COLO829 (cell line): ENCODE measurements at places on chromosomes 2 and 18.

GRCh38 chr2:17574406-17575073 is 34.0 kb downstream of the VSNL1 start:
- DNase-seq = no peak

GRCh38 chr2:220224691-220225543 is 597.5 kb downstream of the SLC4A3 start:
- peak; percentile 17 for DNase-seq

GRCh38 chr18:14098428-14098827 is 33.8 kb downstream of the ZNF519 start:
- no peak for DNase-seq

DNA sequence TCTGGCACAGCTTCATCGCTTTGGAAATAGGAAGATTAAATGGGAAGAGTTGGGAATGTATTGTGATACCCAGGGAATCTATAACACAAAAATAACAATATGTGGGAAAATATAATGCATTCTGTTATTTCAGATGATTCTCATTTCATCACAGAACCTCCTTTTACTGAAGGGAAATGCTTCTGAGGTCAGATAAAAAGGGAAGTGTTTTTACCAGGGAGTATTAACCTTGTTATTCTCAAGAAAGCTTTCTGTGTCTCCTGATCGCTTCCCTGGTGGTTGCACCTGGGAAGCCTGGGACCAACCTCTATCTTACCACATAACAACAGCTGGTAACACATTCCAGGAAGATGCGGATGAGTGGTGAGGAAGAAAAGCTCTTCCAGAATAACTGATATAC is 47.2 kb downstream of the SCG2 start:
- no peak for DNase-seq

DNA sequence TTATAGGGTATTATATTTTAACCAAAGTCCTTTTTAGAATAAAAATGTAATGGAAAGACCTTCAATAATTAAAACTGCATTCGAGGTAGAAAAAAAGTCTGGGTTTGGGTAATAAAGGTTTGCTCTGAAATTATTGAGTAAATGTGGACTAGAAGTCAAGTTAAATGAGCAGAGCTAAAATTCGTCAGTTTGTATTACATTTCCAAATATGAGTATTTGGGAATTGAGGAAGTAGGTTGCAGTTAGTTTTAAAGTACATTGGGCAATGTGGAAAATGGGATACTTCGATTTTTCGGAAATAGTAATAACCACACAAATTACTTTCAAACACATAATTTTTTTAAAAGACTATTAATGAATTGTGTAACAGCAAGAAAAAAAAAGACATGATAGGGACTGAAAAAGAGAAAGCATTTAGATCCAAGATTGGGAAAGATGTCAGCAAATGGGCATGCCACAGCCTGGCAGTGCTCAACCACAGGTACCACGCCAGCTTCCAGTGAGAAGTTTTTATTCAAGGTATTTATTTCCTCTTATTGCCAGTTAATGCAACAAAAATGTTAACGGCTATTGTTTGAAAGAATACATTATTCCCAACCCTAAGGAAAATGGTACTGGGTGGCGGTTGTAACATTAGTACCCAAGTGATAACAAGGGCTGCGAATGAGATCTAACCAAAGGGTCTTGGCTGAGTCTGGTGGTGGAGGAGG is 50.0 kb downstream of the TTC39C start:
- no peak for DNase-seq

DNA sequence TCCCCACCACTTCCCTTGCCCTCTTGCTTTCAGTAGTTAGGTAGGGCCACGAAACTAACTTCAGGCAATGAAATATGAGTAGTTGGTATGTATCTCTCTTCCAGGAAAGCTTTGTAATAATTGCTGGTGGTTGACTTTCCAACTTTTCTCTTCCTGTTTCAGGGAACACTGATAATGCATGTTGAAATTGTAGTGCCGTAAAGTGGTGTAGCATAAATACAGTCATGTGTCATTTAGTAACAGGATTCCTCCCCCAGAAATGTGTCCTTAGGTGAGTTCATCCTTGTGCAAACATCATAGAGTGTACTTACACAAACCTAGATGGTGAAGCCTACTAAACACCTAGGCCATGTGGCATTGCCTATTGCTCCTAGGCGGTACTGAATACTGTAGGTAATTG is 429.2 kb downstream of the PID1 start:
- DNase-seq = no peak

- no peak for DNase-seq
Measured at GRCh38 chr2:221166292-221166691, 405.8 kb downstream of the EPHA4 start.

- no peak for DNase-seq
Measured at GRCh38 chr2:212078103-212078502, 460.5 kb downstream of the ERBB4 start.

DNA sequence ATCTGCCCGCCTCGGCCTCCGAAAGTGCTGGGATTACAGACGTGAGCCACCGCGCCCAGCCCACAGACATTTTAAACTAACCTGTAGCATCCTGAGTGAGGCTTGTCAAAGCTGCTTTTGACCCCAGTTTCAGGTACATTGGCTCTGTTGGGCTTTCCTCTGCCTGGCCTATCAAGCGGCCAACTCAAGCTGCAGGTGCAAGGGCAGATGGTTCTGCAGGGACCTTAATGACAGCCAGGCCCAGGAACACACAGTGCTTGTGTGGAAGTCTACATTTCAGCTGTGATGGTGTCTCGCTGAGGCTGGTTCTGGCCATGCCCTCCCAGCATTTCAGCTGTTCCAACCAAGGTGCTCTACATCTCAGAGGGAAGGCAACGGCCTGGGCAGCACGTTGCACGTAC is 18.4 kb downstream of the INPP4A start:
- DNase-seq = no peak

DNA sequence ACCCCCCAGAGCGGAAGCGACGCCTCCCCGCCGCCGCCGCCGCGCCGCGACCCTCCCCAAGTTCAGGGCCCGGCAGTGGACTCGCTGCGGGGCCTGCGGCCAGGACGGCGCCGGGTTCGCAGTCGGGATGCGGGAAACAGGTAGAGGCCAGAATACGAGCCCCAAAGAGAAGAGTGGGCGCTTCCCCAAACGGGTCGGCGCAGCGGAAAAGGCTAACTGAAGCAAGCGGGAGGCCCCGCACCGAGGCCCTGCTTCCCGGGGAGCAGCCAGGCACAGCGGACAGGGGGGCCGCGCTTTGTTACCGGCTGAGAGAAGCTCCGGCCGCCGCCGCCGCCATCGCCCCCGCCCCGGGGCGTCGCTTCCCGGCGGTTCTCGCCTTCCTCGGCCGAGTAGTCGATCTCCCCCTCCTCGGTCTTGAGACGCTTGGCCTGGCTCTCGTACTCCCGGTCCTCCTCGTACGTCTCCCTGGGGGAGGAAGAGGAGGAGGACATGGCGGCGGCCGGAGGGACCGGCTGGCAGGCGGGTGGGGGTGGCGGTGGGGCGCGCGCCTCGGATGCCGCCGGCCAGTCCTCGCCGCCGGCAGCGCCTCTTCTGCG is 494 bp downstream of the HNRNPLL start:
- no peak for DNase-seq

GRCh38 chr2:244547-244946 is 19.3 kb downstream of the SH3YL1 start:
- no peak for DNase-seq

DNA sequence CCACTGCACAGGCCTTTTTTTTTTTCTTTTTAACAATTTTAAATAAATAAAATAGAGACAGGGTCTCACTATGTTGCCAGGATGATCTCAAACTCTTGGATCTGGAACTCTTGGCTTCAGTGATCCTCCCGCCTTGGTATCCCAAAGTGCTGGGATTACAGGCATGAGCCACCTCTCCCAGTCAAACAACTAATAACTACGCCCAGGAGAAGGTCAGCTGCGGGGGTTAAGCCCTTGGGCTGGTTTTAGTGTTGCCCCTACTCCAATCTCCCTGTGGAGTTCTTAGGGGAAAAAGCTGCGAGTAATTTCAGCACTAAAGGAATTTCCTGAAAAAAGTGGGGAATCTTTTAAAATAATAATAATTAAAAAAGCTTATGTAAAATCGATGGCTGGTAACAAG is 96.4 kb upstream of the XPO1 start:
- DNase-seq = no peak

GRCh38 chr2:198168651-198169050 is 364.3 kb downstream of the PLCL1 start:
- DNase-seq = no peak

DNA sequence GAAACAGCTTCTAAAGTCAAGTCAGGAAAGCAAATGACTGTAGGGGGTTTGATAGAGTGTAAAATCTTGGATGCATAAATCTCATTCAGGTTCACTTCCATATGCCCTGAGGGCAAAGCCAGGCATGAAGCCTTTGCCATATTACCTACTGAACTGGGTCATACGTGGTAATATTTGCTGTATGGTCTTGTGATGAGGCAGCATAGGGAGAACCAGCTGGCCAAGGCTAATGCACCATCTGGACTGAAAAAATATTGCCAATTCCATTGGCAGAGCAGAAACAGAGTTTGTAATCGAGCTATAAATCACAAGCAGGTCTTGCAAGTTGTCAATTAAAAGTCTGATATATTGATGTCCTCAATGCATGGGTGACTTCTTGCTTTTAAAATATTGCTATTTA is 243.8 kb downstream of the ERBB4 start:
- no peak for DNase-seq

DNA sequence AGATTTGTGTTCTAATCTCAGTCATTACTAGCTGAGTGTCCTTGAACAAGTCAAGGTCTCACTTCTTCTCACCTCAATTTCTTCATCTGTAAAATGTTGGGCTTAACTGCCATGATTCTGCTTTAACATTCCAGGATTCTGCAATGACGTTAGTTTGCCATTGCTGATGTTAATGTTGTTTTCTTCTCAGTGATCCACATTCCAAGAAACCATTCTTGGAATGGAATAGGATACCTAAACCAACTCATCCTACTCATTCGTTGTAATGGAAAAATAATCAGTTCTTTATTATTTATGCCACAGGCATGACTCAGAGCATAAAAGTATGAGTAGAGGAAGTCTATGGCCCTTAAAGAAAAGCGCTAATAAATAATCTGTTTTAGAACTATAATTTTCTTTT is 140.2 kb upstream of the ETAA1 start:
- DNase-seq = no peak

DNA sequence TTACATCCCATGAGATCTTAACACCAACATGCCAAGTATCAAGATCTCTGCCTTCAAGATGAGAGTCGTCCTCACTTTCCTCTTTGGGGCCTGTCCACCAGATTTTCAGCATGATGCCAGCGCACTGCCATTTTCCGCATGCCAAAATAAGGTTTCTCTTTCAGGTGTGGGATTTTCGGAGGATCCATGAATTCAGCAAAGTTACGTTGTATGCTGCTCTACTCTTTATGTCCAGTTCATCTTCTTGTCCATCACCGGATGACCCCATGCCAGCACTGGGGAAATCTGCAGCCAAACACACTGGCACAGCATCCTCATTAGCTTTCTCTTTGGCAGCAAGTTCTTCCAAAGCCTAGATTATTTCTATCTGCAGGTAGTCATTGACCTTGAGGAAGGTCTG is 4.9 kb upstream of the HAAO start:
- DNase-seq = no peak

- no peak for DNase-seq
Measured at GRCh38 chr2:156753766-156754165, 317.6 kb downstream of the GPD2 start.

DNA sequence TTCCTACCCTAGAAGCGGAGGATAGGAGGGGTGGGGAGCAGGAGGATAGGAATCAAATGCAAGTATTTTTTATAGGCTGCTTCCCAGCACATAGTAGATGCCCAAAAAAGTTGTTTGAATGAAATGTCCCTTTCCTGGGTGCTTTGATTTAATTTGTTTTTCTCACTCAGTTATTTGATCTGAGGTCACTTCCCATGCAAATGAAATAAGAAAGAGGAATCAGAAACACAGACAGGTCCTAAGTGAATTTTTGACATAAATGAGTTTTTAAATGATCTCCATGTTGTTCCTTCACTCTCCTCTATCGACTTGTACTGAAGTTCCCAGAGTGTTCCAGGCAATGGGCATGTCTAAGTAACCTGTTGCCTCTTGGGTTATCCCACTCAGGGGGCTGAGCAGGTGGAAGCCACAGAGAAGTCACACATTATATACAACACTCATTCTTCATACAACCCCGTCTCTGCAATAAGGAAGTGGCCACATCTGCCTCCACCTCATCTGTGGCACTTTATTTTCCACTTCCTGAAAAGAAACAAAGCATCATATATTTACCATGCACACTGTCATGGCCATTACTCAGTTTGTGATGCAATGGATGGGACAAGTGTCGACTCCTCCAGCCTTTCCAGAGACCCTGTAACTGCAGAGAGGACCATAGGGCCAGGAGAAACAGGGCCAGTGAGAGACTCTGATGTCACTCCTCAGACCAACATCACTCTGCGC is 81.9 kb upstream of the ZNF397 start:
- DNase-seq = no peak

GRCh38 chr2:207748993-207749392 is 20.7 kb downstream of the FZD5 start:
- no peak for DNase-seq

- DNase-seq = no peak
Measured at GRCh38 chr18:9706081-9706935, 1.8 kb upstream of the RAB31 start.

GRCh38 chr2:127094509-127095366 is 12.2 kb downstream of the BIN1 start:
- DNase-seq = no peak

- DNase-seq = no peak
Measured at GRCh38 chr2:212974692-212975091, 176.7 kb downstream of the IKZF2 start.

GRCh38 chr2:207184348-207184747 is 18.6 kb upstream of the KLF7 start:
- no peak for DNase-seq

DNA sequence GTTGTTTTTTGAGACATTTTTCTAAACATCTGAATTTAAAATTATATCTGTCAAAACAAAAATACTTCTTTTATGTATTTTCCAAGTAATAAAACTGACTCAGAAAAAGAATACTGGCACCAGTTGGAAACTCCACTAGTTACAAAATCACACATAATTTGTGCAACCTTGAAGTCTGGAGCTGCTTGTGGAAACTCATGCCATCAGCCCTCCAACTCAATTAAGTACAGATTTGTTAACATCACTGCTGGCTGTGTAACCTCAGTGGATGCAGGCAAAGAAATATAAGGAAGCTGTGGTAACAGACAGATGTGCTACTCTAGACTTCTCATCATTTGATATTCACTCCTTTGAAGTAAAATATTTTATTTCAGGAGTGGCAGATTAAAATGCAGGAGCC is 30.0 kb upstream of the RAPH1 start:
- DNase-seq = no peak
